ENCODE measurements at places on chromosomes 1 and 21.

GRCh38 chr1:74767490-74767889 lies 34.5 kb downstream of the TYW3 start:
- DNase-seq: no peak

- no peak for DNase-seq
These were observed 68.5 kb upstream of the PDE4B start for GRCh38 chr1:65724151-65724550.

GRCh38 chr1:23417570-23417969 lies 7.0 kb downstream of the TCEA3 start:
- no peak for DNase-seq

DNA sequence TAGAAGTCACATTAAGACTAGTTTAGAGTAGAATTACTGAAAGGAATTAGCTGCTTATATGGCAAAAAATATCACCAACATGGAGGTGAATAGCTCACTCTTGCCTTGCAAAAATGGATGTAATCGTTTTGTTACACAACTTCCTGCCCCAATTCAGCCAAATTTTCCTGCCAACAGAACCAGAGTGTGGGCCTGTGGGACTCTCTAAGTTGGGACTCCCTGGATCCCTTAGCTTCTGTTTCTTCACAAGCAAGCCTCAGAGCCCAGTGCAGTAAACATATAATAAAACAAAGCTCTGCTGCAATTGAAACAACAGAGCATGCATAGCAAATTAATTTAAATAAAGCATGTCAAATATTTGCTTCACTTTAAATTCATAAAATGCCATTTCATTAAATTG lies 232.5 kb downstream of the TNR start:
- DNase-seq: no peak

- no peak for DNase-seq
These were observed 55.3 kb downstream of the SETD4 start for GRCh38 chr21:36005018-36005417.

- no peak for DNase-seq
These were observed 51.8 kb downstream of the TNFRSF8 start for GRCh38 chr1:12114916-12115315.

GRCh38 chr21:34342476-34342875 lies 21.3 kb upstream of the KCNE2 start:
- DNase-seq: no peak

DNA sequence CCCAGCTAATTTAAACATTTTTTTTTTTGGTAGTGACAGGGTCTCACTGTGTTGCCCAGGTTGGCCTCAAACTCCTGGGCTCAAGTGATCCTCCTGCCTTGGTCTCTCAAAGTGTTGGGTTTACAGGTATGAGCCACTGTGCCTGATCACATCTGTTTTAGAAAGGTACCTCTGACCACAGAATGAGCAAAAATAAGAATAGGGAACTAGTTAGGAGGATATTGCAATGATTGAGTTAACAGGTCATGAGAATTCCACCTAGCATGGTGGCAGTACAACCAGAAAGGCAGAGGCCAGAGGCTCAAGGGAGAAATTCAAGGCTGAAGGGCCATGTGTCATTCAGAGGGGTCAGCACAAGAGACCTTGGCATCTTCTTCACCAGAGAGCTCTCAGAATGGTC lies 49.6 kb downstream of the ELAPOR1 start:
- DNase-seq: no peak

GRCh38 chr1:171807556-171807955 lies 26.1 kb downstream of the METTL13 start:
- DNase-seq: no peak

GRCh38 chr1:61053712-61054600 lies 28.4 kb upstream of the NFIA start:
- DNase-seq: no peak

- no peak for DNase-seq
These were observed 680.5 kb downstream of the PTPRC start for GRCh38 chr1:199319341-199319740.

DNA sequence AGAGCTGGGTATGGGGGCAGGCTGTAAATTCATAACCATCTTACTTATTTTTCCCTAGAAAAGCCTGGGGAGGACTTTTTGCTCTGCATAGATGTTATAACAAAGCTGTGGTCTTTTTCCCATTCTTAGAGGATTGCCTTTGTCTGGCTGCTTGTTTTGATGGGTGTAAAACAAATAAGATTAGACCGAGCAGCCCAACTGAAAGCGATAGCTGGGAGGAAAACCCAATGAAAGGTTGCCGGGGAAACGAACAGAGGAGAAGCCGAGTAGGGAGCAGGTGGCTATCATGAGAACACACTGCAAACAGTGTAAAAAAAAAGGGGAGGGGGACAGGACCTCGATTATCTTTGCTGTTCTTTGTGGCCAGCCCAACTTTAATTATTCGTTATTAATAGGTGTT lies 1.9 kb downstream of the ELAVL4 start:
- no peak for DNase-seq

DNA sequence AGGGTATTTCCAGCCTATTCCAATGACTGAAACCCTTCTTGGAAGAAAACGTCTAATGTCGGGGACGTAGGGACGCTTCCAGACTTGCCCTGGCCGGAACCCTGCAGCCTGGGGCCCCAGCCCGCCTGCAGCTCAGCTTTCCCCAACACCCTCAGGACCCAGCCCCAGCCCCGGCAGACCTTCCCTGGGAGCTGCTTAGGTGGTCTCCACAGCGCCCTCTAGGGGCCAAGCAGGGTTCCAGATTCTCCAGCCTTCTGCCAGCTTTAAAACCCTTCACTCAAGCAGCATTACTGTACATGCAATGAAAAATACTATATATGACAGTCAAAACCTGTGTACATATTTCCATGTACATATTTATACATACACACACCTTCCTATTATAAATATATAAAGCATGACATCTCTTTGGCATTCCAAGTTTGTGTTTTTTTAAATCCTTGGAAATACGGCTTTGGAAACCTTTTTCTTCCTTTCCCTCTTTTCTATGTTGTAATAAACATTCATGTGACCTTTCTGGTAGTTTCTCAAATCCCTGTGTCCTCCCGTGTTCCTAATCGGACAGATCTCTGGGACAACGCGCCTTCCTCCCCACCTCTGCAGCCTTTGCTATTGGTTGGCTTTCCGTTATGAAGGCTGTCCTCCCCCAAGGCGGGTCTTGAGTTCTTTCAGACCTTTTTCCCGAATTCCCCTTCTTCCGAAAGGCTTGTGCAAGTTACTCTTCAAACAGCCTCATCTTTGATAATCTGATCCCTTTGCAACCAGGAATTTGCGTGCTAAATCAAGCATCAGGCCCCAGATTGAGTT lies 60.3 kb downstream of the STUM start:
- DNase-seq: peak; percentile 72

DNA sequence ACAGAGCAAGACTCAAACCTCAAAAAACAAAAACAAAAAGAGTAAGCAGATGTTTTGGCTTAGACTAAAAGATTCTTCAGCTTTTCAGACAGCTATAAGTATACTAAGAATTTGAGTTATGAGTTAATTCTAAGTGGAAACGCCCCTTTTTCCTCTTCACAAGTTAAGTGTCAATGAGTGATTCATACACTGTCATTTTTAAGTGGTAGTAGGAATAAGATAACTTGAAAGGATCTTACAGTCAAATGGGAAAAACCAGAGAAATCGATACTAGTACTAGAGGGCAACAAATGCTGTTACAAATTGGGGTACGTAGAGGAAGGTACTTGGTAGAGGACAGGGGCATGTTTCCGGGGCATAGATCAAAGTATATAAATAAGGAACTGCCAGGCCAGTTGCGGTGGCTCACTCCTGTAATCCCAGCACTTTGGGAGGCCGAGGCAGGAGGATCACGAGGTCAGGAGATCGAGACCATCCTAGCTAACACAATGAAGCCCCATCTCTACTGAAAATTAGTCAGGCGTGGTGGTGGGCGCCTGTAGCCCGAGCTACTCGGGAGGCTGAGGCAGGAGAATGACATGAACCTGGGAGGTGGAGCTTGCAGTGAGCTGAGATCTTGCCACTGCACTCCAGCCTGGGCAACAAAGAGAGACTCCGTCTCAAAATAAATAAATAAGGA lies 7.4 kb downstream of the H3-3A start:
- no peak for DNase-seq

- DNase-seq: no peak
These were observed 99.6 kb upstream of the RGS1 start for GRCh38 chr1:192475970-192476369.

DNA sequence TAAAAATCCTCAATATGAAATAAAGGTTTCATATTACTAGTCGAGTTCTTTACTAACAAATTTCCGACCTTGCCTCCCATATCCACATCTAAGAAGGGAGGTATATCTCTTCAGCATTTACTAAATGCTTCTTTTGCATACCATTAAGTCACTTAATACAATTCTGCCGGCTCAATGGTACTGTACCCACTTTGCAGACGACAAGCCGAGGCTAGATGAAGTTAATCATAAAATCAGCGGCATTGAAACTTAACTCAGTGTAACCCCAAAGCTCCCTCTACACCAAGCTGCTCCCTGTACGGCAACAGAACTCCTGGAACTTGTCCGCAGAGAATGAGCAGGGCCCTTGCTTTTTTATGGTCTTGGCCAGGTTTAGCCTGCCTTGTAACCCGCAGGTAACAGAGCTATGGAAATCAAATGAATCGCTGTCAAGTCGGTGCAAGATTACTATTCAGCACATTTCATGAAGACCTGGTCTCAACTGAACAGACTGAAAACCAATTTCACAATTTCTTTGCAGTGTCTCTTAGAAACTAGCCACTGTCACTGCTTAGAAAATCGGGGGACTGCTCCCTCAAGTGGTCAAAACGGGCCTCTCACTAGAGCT lies 738 bp downstream of the INTS7 start:
- no peak for DNase-seq

DNA sequence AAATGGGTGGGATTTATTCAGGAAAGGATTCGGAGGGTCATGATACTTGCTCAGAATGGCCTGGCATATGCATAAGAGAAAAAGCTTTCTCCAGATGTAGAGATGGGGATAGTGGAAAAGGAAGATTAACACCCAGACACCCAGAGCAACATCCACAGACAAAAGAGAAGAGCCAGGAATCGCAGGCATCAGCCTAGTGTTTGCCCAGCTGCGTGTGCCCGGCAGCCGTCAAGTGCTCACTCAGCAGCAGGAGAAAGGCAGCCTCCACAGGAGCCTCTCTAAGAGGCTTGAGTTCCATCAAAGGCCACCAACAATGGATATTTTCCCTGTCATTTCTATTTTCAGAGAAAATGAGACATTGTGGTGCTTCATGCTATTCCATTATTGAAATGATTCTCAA lies 54.7 kb downstream of the NTPCR start:
- no peak for DNase-seq

Data from activated CD8-positive, alpha-beta memory T cell treated with anti-CD3 and anti-CD28 coated beads, Interleukin-2, amount 50 U/mL, for 4 hours (primary cell).